ENCODE measurements at places on chromosomes 6 and 20.

DNA sequence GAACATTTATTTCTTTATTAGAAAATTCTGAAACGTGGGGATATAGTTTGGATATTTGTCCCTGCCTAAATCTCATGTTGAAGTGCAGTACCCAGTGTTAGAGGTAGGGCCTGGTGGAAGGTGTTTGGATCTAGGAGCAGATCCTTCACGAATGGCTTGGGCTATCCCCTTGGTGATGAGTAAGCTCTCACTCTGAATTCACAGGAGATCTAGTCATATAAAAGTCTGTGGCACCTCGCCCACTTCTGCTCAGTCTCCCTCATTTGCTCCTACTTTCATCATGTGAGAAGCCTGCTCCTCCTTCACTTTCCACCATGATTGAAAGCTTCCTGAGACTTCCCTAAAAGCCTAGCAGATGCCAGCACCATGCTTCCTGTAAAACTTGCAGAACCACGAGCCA is 96.8 kb upstream of the GJE1 start:
- no peak for DNase-seq

- no peak for DNase-seq
These were observed 22.1 kb upstream of the TENT5A start for GRCh38 chr6:81774542-81774941.

- no peak for DNase-seq
These were observed 64.6 kb downstream of the SYNE1 start for GRCh38 chr6:152572338-152573088.

DNA sequence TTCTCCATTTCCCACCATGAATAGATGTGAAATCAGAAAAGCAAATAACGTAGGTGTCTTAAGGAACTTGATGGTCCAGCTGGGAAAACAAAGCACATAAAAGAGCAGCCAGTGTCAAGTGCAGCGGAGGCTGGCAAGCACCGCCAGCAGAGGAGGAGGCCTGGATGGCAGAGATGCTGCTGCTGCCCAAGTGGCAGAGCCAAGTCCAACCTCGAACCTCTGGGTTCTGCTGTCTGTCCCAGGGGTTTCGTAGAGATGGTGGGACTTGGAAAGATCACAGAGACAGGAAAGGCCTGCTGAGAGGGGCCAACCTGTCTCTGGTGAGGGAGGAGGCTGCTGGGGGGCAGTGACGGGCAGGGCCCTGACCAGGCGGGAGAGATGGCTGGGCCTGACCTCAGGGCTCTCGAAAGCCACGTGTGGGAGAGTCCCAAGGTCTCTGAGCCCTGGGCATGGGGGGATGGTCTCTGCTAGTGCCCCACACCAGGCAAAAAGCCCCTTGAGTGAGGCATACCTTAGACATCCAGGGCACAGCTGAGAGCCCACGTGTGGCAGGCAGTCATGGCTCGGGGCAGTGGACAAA is 77.3 kb downstream of the TCP11 start:
- DNase-seq: no peak

- no peak for DNase-seq
These were observed 33.5 kb upstream of the MCM9 start for GRCh38 chr6:118968416-118968815.

DNA sequence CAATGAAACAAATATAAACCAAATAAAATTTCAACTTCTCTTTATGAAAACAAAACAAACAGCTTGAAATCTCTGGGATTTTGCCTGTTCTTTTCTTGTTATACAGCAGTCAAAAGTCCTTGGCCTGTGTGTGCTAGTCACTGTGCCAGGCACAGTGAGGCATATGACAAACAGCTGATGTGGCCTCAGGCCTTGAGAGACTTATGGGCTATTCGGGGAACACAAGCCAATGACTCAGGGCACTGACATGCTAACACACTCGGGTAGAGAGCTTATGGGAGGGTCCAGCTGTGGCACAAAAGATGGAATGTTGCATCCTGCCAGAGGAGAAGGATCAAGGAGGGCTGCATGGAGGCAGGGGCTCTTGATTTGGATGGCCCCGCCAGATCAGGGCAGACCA is 95.4 kb upstream of the NKX2-2 start:
- no peak for DNase-seq

- DNase-seq: no peak
These were observed 72.0 kb downstream of the DST start for GRCh38 chr6:56570413-56571359.

- DNase-seq: no peak
These were observed 53.2 kb upstream of the THEMIS start for GRCh38 chr6:127954082-127954481.

- DNase-seq: no peak
These were observed 7.5 kb upstream of the CCDC28A start for GRCh38 chr6:138765896-138766655.

DNA sequence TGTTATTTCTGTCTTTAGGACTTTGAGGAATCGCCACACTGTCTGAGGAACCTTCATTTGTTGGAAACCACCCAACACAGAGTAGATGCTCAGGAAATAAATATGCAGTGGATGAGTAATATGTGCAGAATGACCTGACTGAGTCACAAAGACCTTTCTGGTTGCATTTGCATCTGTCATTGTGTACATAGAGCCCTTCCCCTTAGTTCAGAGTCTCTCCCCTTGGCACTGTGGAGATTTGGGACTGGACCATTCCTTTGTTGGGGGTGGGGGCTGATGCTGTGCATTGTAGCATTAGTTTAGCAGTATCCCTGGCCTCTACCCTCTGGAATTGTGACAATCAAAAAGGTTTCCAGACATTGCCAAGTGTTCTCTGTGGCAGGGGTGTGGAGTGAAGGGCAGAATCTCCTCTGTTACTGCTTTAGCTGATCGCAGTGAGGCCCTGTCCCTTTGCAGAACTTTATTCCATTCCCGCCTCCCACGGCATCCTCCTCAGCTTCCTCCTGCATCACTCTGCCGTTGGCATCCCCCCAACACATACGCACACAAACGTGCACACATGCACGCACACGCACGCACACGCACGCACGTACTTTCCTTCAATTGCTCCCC is 64.5 kb downstream of the EYA2 start:
- no peak for DNase-seq

DNA sequence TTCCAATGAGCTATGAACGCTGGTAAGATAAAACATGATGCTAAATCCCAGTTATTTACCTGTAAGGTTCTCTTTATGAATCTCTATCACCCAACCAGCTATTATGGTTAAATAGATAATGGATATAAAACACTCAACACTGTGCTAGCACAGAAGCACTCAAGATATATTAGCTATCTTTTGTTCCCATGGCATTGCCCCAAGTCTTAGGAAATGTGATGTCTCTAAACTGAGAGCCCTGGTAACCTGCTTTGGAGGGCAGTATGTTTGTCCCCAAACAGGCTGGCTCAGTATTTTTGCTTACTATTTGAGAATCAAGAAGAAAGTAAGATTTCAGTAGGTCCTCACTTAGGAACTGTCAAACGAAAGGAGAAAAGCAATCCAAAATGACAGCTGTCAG is 90.5 kb downstream of the BTBD9 start:
- no peak for DNase-seq

GRCh38 chr6:84685983-84686584 is 78.3 kb downstream of the TBX18 start:
- DNase-seq: no peak

DNA sequence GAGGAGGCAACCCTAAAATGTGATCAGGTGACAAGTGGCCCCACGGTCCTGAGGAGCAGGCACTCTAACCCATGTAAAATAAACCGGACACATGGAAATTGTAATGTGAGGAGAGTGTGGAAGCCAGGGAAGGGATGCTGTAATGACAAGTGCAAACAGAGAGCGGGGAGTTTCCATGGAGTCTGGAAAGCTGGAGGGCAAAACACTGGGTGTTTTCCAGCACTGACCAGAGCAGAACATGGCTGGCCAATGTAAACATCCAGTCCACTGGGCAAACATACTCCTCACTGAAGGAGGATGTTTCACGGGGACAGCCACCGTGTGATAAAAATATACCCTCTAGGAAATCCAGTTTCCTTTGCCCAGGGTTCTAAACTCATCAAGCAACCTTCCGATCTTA is 219.0 kb upstream of the JARID2 start:
- peak; percentile 76 for DNase-seq

DNA sequence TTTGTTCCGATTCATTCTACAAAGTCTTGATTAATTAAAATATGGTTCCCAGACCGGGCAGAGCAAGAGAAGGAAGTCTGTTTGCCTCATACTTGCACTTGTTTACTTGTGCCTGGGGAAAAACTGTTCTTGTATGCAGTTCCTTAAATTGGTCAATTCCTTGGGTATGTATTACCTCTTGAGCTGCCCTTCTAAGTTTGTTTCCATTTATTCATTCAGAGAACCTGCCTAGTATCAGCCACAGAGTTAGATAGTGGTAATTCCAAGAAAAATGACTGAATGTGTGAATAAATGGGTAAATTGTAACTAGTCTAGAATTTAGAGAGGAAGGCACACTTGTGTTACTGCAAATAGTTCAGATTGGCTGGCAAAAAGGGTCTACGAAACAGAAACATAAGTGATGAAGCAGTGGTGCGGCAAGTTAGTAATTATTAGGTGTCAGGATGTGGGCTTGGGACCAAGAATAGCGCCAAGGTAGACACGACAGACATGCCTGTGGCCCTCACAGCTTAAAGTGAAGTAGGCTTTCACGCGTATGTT is 525 bp upstream of the MAK start:
- no peak for DNase-seq

GRCh38 chr20:17928633-17929311 is 39.8 kb downstream of the SNX5 start:
- DNase-seq: no peak

- no peak for DNase-seq
These were observed 187.1 kb downstream of the ID4 start for GRCh38 chr6:20024316-20024673.

DNA sequence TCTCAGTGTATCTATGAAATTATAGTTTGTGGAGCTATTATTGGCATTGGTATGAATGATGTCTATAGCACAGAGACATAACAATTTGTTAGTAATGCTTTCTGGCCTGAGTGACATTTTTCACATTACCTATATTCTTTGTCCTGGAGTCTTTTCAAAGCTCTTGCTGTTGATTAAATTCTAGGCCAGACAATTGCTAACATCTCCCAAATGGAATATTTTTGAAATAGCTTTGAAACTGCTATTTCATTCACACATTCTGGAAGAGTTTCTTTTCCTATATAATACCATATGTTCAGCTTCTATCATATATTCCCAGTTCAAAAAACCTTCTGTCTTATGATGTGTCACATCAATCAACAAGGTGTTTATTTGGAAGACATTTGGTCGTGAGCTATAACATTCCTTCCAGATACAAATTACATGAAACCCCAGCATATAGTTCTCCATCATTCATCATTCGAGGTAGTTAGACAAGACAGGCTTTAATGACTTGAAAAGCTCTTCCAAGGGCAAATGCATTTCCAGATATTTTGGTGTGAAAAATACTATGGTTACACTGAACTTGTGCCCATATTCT is 452.8 kb downstream of the KHDRBS2 start:
- no peak for DNase-seq

DNA sequence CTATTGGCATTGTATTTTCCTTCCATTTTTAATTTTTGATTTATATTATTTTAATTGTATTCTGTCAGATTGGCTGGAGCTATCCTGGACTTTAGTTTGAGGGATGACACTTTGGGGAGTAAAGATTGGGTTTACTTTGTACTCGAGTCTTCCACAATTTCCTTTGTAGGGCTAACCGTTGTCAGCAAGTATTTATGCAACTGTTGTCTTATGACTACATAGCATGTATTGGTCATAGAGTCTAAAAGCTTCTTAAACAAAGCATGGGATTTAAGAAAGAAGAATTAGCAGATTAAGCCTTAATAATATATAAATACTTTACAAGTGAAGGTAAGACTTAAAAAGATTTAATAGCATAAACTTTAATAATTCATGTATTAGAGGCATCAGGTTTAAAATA is 19.6 kb downstream of the FARS2 start:
- DNase-seq: no peak

GRCh38 chr6:69835414-69836179 is 30.8 kb upstream of the COL19A1 start:
- DNase-seq: no peak

- DNase-seq: no peak
These were observed 359.1 kb downstream of the QKI start for GRCh38 chr6:163773646-163774045.

- no peak for DNase-seq
These were observed 29.5 kb upstream of the TMEM14A start for GRCh38 chr6:52641388-52641787.

DNA sequence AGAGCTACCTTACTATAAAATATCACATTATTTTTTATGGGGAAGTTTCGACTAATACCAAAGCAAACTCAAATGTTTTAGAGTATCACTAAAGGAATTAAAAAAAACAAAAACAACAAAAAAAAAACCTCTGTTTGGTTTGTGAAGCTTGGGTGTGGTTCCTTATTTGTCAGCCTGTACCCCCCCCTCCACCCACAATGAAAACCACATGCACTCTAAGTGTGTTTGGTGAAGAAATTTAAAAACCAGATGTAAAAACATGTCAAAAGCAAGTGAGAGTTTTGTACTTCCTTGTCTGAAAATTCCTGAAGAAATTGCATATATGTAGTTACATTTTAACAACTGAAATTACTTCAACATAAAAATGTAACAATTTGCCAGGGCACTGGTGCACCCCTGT is 3.1 kb downstream of the STK38 start:
- DNase-seq: peak; percentile 29

GRCh38 chr6:154598399-154598798 is 87.9 kb upstream of the CNKSR3 start:
- DNase-seq: no peak

GRCh38 chr6:137894779-137895385 is 27.8 kb downstream of the TNFAIP3 start:
- DNase-seq: no peak

GRCh38 chr6:27081931-27082330 is 165.6 kb upstream of the PRSS16 start:
- DNase-seq: no peak

DNA sequence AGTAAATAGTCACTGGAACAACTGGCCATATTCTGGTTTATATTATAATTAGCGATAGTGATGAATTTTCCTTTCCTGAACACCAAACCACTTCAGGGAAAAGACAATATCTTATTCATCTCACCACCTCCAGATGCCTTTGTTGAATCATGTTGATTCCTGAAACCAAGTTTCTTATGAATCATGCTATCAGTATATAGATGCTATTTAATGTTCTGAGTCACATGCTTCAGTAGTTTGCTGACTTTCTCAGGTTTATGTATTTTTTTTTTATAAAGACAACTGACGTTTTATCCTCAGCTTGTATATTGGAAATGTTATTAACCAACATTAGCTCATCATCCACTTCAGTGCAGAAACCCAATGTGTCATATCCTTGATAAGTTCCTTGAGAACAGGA is 710.2 kb upstream of the POU3F2 start:
- DNase-seq: no peak

DNA sequence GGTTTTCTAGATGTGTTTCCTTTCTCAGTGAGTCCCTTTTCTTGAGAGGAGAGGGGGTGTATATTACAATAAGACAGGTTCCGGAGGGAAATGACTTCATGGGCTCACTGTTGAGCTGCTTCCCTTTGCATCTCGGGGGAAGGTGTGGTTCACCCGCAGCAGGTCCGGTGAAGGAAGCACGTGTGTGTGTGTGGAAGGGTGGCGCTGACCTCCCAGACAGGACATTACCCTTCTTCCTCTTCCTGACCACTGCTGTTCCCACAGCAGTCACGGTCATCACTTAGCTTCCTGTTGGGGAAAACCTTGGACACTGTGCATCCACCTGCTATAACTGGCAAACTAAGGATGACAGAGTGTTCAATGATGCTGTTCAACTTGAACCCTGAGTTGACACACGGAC is 83.6 kb downstream of the PLEKHG1 start:
- DNase-seq: peak; percentile 59

All from femur (tissue), 1 donor.